ENCODE measurements at places on chromosomes 2 and 18. TPM values are rescaled to one million over a fixed set of nuclear protein-coding genes. Genes with fewer than 3 reads are reported as not detected.

- no peak for DNase-seq
These were observed 101.2 kb downstream of the ZNF519 start for GRCh38 chr18:14031053-14031452.

Gene NTSR2
- polyA plus RNA-seq = not detected

Gene TDRD15
- polyA plus RNA-seq = not detected

Gene PARD6G
- polyA plus RNA-seq = 31.3 TPM

Gene KCNG2
- 0.13 TPM for polyA plus RNA-seq

Gene MAPK4
- polyA plus RNA-seq = 8.9 TPM

- peak; percentile 32 for DNase-seq
These were observed 517.0 kb downstream of the PTPRM start for GRCh38 chr18:8084160-8084559.

GRCh38 chr2:136305517-136306192, 187.7 kb upstream of the CXCR4 start:
- DNase-seq = no peak

DNA sequence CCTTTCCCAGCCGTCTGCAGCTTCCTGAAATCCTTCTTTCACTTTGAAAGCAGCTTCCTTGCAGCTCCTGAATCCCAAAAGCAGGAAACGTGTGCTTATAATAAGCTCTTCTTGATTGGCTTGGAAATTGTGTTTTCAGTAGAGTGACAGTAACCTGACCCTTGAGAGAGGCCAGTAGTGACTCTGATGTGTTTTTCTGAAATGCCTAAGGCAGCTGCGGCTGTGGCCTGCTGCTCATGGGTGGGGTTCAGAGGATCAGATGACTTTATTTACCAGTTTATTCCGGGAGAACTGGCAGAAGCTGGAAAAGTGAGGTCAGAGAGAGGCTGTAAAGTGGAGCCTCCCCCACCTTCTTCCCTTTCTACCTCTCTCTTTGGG, 31.9 kb upstream of the RPIA start:
- peak; percentile 25 for DNase-seq

Gene NEU2
- not detected for polyA plus RNA-seq
